Stimulated activated CD4-positive, alpha-beta T cell treated with anti-CD3 and anti-CD28 coated beads, TNF-alpha, amount 100 ng/mL, for 4 hours (primary cell): ENCODE measurements at places on chromosomes 11 and 22.

GRCh38 chr11:115645631-115646317 is 141.6 kb upstream of the CADM1 start:
- DNase-seq: no peak

GRCh38 chr11:34226210-34226609 is 120.8 kb downstream of the NAT10 start:
- no peak for DNase-seq

DNA sequence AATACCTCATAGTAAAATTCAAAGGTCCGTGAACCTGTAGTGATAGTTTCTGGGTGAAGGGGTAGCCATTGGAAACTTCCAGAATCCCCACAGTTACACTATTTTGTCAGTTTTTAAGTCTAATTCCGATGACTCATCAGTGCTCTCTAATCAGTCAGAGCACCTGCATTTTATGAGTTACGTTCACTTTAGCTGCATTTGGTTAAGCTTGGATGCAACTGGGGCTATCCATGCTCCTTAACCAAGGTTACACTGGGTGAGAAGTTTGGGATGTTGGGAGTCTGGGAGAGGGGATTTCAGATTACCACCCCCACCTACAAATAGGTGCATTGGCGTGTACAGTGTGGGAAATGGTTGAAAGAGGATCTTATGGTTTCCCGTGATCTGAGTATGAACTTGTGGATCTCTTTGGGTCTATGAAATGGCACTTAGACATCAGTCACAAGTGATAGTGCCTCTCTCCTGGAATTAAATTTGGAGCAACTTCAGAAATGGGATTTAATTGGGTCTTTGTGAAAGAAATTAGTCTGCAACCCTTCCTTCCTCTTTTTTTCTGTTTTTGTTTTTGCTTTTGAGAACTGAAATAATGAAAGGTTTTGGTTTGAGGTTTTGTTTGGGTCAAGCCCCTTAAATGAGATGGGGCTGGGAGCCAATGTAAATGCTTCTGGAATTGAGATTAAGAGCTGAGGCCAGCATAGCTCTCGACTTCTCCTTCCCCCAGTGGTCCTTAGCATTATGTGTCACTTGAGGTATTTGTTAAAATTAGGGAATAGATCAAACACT is 31.5 kb downstream of the EHF start:
- no peak for DNase-seq

GRCh38 chr11:64063777-64064176 is 28.0 kb downstream of the FLRT1 start:
- DNase-seq: no peak

GRCh38 chr11:113906516-113906915 is 1.9 kb downstream of the HTR3B start:
- no peak for DNase-seq

- no peak for DNase-seq
Measured at GRCh38 chr11:101748572-101749344, 165.0 kb upstream of the TRPC6 start.

- DNase-seq: no peak
Measured at GRCh38 chr22:19981961-19982920, 34.4 kb downstream of the ARVCF start.

DNA sequence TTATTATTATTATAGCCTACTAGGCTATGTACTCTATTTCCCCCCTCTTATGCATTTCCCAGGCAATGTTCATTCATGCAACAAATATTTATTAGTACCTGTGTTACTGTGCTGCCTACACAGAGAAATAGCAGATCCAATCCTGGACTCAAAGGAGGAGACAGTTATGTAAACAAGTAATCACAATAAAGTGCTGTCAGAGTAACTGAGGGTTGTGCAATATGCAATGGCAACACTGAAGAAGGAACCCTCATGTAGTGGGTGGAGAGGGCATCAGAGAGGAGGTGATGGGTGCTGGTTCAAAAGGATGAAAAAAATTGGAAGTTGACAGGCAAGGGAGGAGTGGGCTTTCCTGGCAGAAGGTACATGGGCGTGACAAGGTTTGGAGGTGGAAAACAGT is 886 bp upstream of the P4HA3 start:
- no peak for DNase-seq

DNA sequence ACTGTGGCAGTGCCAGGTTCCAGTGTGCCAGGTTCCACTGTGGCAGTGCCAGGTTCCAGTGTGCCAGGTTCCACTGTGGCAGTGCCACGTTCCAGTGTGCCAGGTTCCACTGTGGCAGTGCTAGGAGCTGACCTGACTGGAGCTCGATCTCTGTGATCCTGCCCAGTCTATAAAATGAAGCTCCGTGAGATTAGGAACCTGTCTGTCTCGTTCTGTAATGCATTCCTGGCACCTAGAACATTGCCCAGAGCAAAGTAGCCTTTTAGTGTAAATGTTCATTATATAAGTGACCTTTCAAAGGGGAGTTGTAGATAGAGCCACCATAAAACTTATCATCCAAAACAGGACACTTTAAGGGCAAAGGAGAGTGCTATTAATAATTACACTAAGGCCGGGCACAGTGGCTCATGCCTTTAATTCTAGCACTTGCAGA is 36.0 kb downstream of the ART5 start:
- no peak for DNase-seq

DNA sequence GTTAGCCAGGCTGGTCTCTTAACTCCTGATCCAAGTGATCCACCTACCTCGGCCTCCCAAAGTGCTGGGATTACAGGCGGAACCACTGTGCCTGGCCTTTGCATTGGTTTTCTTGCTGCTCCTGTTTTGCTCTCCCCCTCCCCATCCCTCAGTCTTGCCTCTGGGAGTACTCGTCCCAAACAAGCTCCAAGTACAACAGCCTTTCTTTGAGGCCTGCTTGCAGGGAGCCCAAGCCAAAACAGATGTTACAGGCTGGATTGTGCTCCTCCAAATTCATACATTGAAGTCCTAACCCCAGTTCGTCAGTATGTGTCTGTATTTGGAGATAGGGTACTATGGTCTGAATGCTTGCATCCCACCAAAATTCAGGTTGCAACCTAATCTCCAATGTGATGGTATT is 8.6 kb downstream of the IGLL1 start:
- no peak for DNase-seq

DNA sequence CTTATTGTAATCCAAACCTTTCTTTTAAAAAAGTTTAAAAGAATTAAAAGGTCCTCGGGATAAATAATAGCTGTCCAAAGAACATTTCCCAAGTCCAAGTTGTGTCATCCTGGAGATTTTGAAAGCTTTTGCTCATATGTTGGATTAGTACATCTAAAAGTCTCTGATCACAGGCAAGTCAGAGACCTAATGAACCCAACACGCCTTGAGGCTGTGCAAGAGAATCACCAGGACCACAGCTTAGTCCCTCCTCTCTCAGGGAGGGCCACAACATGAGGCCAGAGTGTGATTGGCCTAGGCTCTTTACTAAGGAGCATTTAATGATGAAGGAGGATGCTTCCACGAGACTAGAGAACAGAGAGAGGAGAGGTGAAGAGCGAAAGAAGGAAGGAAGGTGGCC is 98.7 kb upstream of the OR5AK2 start:
- no peak for DNase-seq

GRCh38 chr22:17343766-17344165 is 25.5 kb upstream of the CECR2 start:
- DNase-seq: no peak

- DNase-seq: no peak
Measured at GRCh38 chr11:128334311-128335044, 252.9 kb downstream of the ETS1 start.

- no peak for DNase-seq
Measured at GRCh38 chr11:117197006-117197405, 2.2 kb upstream of the TAGLN start.

- DNase-seq: no peak
Measured at GRCh38 chr11:55669376-55669775, 7.4 kb downstream of the OR4C6 start.

DNA sequence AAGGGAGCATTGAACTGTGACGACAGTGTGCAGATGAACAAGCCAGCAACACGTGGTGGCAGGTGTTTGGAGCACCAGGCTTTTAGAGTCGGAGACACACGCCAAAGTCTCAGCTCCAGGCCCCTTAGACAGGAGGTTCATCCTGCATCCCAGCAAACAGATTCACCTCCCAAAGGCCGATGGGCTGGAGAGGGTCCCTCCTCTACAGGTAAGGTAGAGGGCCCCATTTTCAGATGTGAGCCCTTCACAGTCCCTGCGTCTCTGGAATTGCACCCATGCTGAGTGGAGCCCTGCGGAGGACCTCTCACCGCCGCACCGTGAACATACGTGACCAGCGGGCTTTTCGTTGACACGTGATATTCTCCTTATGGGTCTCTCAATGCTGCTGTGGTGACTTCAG is 109.0 kb upstream of the B3GAT1 start:
- no peak for DNase-seq

DNA sequence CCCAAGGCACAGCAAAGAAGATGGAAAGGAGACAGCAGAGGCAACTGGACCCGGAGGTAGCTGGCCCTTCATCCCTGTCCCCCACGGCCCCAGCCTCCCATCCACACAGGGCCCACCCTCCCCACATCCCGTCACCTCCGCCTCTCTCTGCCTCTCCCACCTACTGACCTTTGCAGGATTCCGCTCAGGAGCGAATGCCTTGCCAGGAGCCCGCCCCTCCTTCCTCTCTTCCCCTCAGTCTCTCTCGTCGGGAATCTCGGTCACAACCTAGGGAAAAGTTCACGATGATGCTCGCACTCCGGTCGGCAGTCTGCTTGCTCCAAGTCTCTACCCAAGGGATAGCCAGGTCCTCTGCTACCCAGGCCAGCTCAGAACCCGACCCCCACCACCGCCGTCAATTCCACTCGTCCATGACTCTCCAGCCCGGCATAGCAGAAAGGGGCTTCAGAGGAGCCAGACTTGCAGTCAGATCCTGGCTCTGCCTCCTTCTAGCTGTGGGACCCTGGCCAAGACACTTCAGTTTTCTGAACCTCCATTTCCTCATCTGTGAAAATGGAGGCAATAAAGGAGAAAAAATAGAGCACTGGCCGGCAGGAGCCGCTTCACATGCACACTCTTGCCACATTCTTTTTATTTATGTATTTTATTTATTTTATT is 10.2 kb downstream of the AHNAK start:
- no peak for DNase-seq

DNA sequence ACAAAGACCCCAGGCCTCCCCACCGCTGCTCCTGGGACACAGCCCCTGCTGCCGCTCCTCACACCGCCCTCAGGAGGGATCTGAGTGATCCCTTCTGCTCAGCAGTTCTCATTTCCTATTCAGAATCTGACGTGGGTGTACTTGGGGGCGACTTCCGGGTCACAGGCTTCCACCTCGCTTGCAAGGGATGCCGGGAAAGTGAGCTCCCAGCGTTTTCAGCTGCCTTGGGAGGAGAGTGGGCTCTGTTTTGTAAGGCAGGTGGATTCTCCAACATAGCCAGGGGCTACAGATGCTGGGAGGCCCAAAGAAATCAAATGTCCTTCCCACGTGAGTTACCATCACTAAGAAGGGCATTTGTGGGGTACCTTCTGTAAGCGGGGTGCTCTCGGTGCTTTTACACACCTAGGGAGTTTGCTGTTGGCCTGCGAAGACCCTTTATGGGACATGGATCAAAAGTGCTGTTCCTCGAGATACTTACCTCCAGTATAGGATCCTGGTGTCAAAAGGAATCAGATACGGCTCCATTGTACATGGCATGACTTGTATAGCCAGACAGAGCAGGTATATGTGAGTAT is 9.7 kb upstream of the LRRC10B start:
- no peak for DNase-seq

- DNase-seq: no peak
Measured at GRCh38 chr22:17578136-17578754, 14.9 kb downstream of the SLC25A18 start.

- no peak for DNase-seq
Measured at GRCh38 chr11:61832754-61833153, 4.7 kb downstream of the FADS2 start.

DNA sequence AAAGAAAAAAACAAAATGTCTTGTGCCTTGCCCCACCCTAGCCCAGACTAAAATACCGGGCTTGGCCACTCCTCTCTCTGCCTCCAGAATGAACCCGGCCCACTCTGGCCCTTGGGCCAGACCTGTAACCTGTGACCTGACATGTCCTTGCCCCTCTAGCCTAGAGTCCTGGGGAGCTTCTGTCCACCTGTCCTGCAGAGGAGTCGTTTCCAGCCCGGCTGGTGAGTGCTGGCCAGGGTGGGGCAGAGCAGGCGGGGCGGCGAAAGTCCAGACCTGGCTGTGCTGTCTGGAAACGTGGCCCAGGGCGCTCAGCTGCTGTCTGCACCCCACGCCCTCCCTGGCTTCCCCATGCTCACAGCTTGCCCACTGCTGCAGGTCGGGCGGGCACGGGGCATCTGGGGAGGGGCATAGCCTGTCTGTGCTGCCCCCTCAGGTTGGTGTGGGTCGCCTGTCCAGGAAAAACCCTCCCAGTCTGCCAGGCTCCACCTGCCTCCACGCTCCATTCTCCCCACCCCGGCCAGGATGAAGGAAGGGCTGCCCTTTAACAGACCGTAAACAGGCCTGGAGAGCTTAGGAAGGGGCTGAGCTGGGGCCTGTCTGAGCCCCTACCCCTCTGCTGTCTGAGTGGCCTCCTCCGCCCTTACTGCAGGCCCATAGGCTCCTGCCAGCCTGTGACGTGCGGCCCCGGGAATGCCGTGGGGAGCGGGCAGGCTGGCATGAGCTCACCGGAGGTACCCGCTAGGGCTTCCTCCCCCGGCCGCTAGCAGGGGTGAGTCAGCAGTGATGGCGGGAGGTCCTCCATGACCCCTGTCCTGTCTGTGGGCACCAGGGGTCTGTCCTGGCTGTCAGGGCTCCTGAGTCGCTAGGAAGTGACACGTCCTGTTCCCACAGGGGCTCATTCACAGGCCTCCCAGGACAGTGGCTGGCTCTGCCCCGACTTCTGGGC is 1.9 kb downstream of the CD151 start:
- no peak for DNase-seq

DNA sequence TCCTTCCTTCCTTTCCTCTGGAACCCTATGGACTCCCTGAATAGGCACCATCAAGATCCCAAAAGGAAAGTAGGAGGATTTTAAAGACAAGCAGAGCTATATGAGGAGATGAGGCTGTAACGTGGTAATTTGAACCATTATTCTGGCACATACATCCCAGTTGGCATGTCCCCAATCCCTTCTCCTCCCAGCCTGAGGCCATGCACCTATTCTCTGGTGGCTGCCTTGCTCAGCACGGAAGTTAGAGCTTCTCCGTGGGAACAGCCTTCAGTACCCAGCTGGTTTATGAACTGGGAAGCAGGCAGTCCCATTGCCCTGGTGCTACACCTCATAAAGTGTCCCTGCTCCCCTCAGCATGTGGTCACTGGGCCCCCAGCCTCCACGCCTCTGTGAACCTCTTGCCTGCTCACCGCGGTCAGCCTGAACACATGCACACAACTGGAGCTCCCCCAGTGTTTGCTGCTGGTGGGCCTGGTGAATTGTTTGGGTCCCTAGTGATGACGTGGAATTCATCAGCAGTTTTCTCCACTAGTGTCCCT is 139.9 kb upstream of the PLET1 start:
- DNase-seq: no peak

DNA sequence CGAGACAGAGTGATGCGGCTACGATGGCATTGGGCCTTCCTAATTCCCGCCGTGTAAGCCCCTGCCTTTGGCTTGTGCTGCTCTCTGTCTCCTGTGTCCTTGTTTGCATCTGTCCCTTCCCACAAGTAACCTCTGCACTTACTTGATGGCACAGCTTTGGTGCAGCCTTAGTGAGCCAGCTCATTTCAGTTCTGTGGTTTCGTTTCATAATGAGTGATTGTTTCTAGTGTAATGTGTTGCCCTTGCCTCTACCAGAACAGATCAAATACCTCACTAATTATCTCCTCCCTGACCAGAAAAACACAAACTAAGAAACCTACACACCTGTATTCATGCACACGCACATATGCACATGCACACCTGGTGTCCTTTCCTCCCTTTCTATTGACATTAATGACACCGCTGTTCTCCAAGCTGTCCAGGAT is 58.8 kb downstream of the GRK3 start:
- DNase-seq: no peak
